ENCODE measurements at places on chromosomes 12 and 14. TPM values are rescaled to one million over a fixed set of nuclear protein-coding genes. Genes with fewer than 3 reads are reported as not detected.

The EML5 gene
- polyA plus RNA-seq, result 1.6 TPM

DNA sequence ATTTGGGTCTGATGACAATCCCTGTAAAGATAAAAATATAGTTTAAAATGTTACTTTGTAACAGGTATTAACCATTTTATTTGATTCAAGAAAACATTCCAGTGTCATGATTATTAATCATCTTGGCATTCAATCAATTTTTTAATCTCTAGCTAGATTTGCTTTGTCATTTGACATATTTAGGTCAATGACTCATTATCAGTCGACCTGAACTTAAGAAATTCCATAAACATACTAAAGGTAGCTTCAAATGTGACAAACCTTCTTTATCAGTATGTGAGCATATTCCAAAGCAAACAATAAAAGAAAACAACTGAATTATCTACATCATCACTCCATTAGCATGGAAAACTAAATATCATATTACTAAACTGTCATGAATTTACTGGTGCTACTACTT is 50.8 kb upstream of the CDKL1 start:
- no peak for DNase-seq

The RTRAF gene
- polyA plus RNA-seq, result 251 TPM

The COCH gene
- polyA plus RNA-seq, result 1.1 TPM

The KERA gene
- 0.09 TPM for polyA plus RNA-seq

The LBHD2 gene
- polyA plus RNA-seq, result not detected

The ACACB gene
- 12.2 TPM for polyA plus RNA-seq

The AQP2 gene
- polyA plus RNA-seq, result 0.11 TPM

DNA sequence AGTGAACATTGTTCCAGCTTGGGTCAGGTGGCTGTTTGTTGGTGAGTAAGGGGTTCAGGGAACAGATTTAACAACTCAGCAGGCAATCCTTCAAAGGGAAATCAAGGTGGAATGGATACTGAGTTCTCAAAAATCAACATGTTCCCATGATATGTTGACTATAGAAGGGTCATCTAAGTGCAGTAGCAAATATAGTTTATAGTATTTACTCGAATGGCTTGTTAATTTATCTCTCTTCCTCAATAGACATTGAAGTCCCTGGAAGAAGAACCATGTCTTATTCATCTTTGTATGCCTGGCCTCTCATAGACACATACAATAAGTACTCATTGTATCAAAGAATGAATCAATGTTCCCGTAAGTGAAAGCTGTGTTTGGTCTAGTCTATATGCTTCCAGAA is 24.5 kb upstream of the DUSP6 start:
- no peak for DNase-seq

The KIF5A gene
- 5.1 TPM for polyA plus RNA-seq

The PPM1A gene
- 56.7 TPM for polyA plus RNA-seq

DNA sequence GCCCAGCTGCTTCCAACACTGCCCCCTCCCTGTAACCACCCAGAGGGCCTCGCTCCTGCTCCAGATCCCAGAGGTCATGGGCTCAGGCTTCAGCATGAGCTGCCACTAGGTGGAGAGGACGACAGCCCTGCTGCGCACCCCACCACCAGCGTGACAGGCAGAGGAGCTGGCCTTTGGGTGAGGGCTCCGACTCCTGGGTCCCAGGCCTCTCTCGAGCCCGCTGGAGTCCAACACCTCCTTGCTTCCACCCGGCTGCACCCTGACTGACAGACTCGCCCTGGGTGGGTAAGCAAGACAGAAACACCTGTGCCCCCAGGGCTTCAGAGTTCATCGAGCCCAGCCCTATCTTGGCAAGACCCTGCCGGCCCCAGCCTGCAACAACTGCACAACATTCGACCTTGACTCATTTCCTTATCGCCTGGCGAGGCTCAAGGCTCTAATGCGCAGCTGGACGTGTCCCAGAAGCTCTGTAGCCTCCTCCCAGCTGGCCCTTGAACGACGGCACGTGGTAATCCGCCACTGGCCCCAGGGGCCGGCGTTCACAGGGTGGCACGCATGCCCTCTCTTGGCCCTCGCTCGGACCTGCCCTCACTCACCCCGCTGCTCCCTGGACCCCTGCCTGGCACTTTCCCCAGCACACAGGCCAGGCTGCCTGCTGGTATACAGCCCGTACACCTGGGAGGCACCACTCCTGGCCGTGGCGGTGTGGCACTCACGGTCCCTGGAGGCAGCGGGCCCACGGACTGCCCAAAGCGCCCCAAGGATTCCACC is 28.0 kb downstream of the VPS37B start:
- DNase-seq, result no peak

GRCh38 chr12:51393676-51394545 is 2.7 kb upstream of the GALNT6 start:
- no peak for DNase-seq

The LRRC10 gene
- polyA plus RNA-seq, result not detected

- peak; percentile 12 for DNase-seq
Observed at GRCh38 chr12:85152311-85152729, 116.2 kb downstream of the LRRIQ1 start.

The KRT84 gene
- polyA plus RNA-seq, result not detected

GRCh38 chr14:99884834-99885648 is 91.8 kb downstream of the EML1 start:
- peak; percentile 45 for DNase-seq

The SLC25A21 gene
- polyA plus RNA-seq, result 1.5 TPM

GRCh38 chr12:68446901-68447796 is 115.0 kb upstream of the MDM1 start:
- DNase-seq, result no peak

DNA sequence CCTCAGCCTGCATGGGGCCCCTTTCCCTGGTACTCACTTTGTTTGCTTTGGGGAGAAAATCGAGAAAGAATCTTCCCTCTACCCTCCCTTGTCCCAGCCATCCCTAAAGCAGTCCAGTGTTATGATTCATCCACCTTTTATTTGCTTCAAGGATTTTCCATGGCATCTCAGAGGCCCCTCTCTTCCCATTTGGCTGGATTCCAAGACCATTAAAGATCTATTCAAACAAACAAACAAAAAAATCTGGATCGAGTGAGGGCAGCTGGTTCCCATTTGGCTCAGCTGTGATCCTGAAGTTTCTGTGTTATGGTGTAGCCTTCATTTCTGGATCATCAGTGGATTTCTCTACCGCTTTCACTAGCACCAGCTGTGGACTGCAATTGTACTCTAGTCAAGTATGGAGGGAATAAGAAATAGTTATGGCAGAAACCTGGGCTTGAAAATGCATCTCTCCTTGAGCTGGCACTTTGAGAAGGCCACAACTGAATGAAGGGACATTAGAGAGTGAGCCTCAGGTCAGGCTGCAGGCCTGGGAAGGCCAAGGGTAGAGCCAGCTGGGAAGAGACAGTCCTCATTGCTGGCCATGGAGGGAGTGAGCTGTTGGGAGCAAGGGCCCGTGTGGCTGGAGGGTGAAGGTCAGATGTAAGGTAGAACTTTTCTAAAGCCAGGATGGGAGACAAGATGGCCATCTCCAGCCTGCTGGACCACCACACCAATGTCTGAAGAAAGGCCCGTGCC is 13.7 kb downstream of the KRT71 start:
- peak; percentile 61 for DNase-seq
